Mammary epithelial cell (primary cell): ENCODE measurements at places on chromosomes 6 and 20. TPM values are rescaled to one million over a fixed set of nuclear protein-coding genes. Genes with fewer than 3 reads are reported as not detected.

DIDO1 gene
- total RNA-seq = 53.2 TPM

MACROD2 gene
- 1.4 and 1.9 TPM in 2 replicates for total RNA-seq

HELZ2 gene
- total RNA-seq = 19.0 TPM

RNF217 gene
- 50.9 and 53.9 TPM in 2 replicates for total RNA-seq

BPIFA3 gene
- total RNA-seq = not detected

BNIP5 gene
- total RNA-seq = not detected

OOEP gene
- total RNA-seq = not detected in 2 replicates

COL11A2 gene
- total RNA-seq = 0.17 TPM

PTK6 gene
- 0.83 TPM for total RNA-seq

HMGCLL1 gene
- not detected in 2 replicates for total RNA-seq
